Thymus (tissue), 14 donors: ENCODE measurements at places on chromosomes 11 and 22. TPM values are rescaled to one million over a fixed set of nuclear protein-coding genes. Genes with fewer than 3 reads are reported as not detected.
A peak's percentile ranks its signal among the peaks of the same experiment; 100 is the strongest.

DNA sequence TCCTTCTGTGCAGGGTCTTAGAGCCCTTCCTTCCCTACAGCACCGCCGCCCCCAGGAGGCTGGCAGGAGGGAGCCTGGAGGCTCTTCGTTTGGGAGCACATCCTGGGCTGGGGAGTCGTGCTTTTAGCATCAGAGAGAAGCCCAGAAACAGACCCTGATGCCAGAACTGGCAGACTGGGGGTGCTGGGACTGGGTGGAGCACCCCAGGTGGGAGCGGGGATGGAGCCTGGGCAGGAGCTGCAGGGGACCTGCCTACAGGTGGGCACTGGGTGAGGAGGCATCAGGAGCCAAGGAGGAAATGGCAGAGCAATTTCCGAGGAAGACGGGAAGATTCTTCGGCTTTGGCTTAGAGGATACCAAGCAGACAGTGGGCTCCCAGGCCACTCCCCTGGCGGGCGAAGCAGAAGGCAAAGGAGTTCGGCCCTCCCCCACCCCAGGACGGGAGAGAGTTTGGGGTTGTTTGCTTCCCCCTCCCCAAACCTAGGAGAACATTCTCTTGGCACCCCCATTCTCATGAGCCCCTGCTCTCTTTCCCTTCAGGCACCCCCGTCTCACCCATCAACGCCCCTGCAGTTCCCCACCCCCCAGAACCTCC lies 1.1 kb downstream of the SYT7 start:
- DNase-seq, result no peak
- no peak overlapping the region for H3K4me3 ChIP-seq
- no peak overlapping the region for H3K27ac ChIP-seq
- H3K36me3 ChIP-seq, result no peaks in the 10 kb centered on the region
- peaks cover 5% of the 10 kb centered on the region for H3K4me1 ChIP-seq

DNA sequence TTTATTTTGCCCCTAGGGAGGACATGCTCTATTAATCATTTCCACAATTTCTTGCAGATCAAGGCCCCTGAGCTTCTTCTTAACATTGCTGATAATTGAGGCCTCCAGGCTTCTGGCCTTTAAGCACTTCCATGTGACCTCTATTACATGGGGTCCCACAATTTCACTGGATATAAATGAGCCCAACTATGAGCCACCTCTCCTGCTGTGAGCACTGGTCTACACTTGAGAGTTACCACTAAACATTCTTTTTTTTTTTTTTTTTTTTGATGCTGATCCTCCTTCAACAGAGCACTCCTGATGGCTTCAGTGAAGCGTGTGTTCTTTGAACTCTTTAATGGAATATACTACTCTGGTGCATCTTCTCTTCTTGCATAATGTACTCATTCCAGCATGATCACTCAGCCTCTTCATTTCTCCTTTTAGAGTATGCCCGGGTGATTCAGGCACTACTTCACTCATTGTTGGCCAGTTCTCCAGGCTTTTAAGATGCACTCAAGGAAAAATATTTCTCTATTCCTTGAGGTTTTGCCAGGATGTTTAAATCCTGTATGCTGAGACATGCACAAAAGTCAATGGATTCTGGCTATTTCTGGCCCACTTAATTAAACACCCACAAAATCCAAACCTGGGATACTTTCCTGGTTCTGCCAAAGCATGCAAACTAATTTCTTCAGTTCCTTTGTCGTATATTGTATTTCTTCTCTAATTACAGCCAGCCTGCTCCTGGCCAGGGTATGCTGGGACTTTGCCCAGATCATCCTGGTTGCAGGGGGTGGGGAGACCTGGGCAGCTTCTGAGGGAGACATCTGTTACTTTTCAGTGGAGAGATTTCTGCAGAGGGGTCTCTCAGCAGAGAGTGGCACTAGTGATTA lies 257.8 kb upstream of the LUZP2 start:
- DNase-seq, result no peak
- no peak overlapping the region for H3K4me3 ChIP-seq

DNA sequence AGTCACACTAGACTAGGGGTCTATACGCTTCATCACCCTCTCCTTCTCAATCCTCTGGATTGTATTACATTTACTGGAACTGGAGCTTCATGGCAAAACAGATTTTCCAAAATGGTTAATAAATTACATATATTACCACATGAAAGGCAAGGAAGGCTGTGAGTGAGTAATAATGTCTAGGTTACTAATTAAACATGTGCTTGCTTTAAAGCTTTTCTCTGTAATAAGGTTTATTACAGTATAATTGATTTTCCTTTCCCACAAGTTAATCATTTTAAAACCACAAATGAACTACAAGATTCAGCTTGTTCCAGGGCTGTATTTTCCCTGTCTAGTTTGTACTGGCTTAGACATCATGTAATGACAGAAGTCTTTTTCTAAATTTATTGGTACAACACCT lies 25.6 kb downstream of the MMP13 start:
- no peaks in the 10 kb centered on the region for H3K36me3 ChIP-seq
- no peak overlapping the region for H3K27ac ChIP-seq
- H3K4me3 ChIP-seq, result no peak overlapping the region
- DNase-seq, result no peak
- no peaks in the 10 kb centered on the region for H3K27me3 ChIP-seq

DNA sequence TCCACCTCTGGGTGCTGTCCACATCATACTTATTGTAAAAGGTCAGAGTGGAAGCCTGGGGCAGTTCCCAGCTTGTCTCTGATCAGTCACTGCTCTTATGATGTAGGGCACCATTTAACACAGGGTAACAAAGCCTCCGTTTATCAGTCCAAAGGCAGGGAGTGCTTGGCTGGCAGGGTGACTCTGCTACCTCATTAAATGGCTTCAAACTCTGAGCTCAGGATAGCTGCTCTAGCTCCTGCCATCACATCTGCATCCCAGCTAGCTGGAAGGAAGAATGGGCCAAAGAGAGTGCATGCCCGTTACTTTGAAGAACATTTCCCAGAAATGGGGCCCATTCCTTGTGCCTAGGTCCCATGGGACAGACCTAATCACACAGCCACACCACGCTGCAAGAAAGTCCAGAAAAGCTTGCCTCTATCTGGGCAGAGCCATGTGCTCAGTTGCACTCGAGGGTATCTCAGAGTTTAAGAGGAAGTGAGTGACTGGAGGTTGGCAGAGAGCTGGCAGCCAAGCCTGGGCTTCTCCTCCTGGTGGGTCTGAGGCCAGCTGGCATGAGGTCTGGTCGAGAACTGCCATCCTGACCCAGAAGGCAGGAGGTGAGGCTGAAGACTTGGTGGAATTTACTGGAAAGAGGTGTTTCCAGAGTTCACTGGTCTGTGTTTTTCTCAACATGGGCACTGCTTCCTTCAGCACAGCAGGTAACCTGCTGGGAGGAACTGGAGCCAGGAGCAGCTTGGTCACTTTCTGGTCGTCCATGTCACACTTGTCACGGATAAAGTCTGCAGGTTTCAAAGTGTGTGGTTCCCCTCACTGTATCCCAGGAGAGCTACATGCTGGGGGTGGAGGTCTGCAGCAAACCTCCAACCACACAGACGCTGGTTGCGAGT lies 935.7 kb downstream of the BRD1 start:
- no peak for DNase-seq
- H3K36me3 ChIP-seq, result no peaks in the 10 kb centered on the region
- no peaks in the 10 kb centered on the region for H3K4me1 ChIP-seq
- H3K4me3 ChIP-seq, result no peak overlapping the region
- H3K27me3 ChIP-seq, result no peaks in the 10 kb centered on the region
- H3K27ac ChIP-seq, result no peak overlapping the region

- H3K27me3 ChIP-seq, result no peaks in the 10 kb centered on the region
- no peak overlapping the region for H3K27ac ChIP-seq
- no peaks in the 10 kb centered on the region for H3K36me3 ChIP-seq
- H3K4me3 ChIP-seq, result no peak overlapping the region
Observed at GRCh38 chr11:94521684-94522083, 9.4 kb downstream of the C11orf97 start.

GRCh38 chr22:22877523-22878210 lies 9.9 kb upstream of the IGLL5 start:
- no peak overlapping the region for H3K27ac ChIP-seq
- peaks cover 45% of the 10 kb centered on the region for H3K4me1 ChIP-seq
- no peak overlapping the region for H3K4me3 ChIP-seq
- DNase-seq, result no peak

- no peaks in the 10 kb centered on the region for H3K36me3 ChIP-seq
- no peaks in the 10 kb centered on the region for H3K27me3 ChIP-seq
- H3K27ac ChIP-seq, result no peak overlapping the region
- no peaks in the 10 kb centered on the region for H3K4me1 ChIP-seq
Observed at GRCh38 chr11:125933030-125933813, 12.6 kb upstream of the VSIG10L2 start.

GRCh38 chr11:79119491-79120284 lies 321.1 kb downstream of the TENM4 start:
- H3K27me3 ChIP-seq, result no peaks in the 10 kb centered on the region
- H3K27ac ChIP-seq, result no peak overlapping the region
- no peaks in the 10 kb centered on the region for H3K36me3 ChIP-seq
- H3K4me1 ChIP-seq, result no peaks in the 10 kb centered on the region

DNA sequence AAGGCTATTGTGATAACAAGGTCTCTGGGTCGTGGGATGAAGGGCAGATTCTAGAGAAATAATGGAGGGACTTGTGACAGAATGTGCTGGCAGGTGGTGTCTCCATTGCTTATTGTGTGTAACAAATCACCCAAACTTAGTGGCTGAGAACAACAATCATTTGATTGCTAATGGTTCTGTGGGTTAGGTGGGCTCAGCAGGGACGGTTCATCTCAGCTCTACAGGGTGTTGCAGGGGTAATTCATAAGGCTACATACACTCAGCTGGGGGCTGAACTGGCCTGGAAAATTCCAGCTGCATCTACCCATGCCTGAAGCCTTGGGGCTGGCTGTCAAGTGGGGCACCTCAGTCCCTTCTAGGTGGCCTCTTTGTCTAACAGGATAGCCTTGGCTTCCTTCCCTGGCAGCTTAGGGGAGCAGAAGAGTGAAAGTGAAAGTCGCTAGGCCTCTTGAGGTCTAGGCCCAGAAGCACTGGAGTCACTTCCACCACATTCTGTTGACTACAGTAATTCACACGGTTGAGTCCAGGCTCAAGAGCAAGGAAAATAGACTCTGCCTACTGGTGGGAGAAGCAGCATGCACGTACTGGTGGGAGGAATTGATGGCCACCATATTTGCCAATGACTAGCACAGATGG lies 308.9 kb downstream of the MN1 start:
- H3K36me3 ChIP-seq, result no peaks in the 10 kb centered on the region
- H3K27ac ChIP-seq, result no peak overlapping the region
- no peak overlapping the region for H3K4me3 ChIP-seq
- no peaks in the 10 kb centered on the region for H3K4me1 ChIP-seq
- DNase-seq, result no peak

DNA sequence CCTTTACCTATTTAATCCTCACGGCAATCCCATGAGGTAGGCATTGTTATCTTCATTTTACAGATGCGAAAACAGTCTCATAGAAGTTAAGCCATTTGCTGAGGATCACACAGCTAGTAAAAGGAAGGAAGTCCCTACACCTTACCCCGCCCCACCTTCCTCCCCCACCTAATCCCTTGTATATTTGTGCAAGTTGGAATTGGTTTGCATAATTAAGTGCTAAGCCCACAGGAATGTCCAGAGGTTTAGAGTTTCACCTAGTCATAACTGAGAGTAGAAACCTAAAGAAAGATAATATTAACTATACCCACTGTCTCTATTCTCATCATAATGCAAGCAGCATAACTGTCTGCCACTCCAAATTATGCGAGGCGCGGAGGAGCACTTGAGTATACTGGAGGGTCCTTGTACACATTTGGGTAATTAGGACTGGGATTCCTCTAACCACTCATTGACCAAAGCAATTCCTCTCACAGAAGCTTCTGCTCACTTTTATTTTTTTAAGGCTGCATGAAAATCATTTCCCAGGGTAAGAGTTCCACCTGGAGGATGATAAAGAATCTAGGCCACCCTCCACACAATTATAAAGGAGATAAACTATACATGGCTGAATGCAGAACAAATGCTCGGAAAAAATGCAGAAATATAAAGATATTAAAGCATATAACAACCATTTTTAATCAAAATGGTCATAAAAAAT lies 199.9 kb downstream of the FAM181B start:
- no peak overlapping the region for H3K4me3 ChIP-seq
- H3K36me3 ChIP-seq, result no peaks in the 10 kb centered on the region
- no peak overlapping the region for H3K27ac ChIP-seq

DNA sequence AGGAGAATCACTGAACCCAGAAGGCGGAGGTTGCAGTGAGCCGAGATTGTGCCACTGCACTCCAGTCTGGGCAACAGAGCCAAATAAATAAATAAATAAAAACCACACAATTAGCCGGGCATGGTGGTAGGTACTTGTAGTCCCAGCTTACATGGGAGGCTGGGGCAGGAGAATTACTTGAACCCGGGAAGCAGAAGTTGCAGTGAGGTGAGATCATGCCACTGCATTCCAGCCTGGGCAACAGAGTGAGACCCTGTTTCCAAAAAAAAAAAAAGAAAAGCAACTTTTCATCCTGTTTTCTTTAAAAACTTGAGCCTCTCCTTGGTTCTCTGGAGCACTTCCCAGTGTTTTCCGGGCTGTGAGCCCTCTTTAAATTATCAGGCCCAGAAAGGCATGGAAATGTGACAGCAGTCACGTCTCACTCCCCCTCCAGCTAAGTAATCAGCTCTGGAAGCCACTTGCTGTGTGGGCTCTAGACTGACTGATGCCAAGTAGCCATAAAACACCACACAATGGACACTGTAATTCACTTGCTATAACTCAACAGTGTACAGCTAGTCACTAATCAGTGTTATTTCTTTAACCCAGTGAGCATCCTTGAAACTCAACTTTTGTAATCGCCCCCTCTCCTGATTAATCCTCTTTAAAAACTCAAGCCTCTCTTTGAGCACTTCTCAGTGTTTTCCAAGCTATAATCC lies 13.0 kb upstream of the MCHR1 start:
- H3K4me1 ChIP-seq, result peaks cover 6% of the 10 kb centered on the region
- DNase-seq, result no peak
- H3K4me3 ChIP-seq, result no peak overlapping the region
- H3K27me3 ChIP-seq, result no peaks in the 10 kb centered on the region

DNA sequence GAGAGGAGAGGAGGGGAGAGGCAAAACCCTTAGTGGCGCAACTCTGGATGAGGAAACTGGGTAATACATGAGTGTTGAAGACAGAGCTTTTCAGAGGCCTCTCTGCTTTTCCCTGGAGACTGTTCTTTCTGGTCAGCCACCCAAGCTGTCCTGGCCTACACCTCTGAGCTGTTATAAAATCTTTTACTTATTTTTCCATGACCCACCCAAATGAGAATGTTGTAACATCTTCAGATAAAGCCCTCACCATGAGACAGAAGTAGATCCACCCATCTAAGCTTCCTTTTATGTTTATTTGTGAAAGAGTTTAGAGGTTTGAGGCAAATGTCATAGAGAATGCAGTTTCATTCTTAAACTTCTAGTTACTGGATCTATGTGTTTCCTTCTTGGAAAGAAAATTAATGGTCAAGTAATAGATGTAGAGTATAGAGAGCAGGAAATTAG lies 20.3 kb upstream of the APLP2 start:
- no peaks in the 10 kb centered on the region for H3K36me3 ChIP-seq
- no peak for DNase-seq
- no peak overlapping the region for H3K27ac ChIP-seq
- no peak overlapping the region for H3K4me3 ChIP-seq
- no peaks in the 10 kb centered on the region for H3K27me3 ChIP-seq
- H3K4me1 ChIP-seq, result no peaks in the 10 kb centered on the region

- no peaks in the 10 kb centered on the region for H3K27me3 ChIP-seq
- no peaks in the 10 kb centered on the region for H3K4me1 ChIP-seq
- DNase-seq, result no peak
- peaks cover 12% of the 10 kb centered on the region for H3K36me3 ChIP-seq
- H3K27ac ChIP-seq, result no peak overlapping the region
Observed at GRCh38 chr22:31652088-31652487, 9.9 kb downstream of the PISD start.

GRCh38 chr11:83192606-83193245 lies 786 bp upstream of the ANKRD42 start:
- peak overlapping the region; percentile 83 for H3K27ac ChIP-seq
- peaks cover 11% of the 10 kb centered on the region for H3K36me3 ChIP-seq
- no peaks in the 10 kb centered on the region for H3K27me3 ChIP-seq
- no peak for DNase-seq

The ABCG4 gene
- total RNA-seq, result 0.28 TPM

The OR4S1 gene
- not detected for total RNA-seq

The P2RY2 gene
- 0.52 TPM for total RNA-seq
